ENCODE measurements at places on chromosomes 3 and 15.

GRCh38 chr3:16869261-16870005 is 15.3 kb upstream of the PLCL2 start:
- no peak for DNase-seq

- DNase-seq: no peak
These were observed 113.7 kb downstream of the TJP1 start for GRCh38 chr15:29708519-29708918.

DNA sequence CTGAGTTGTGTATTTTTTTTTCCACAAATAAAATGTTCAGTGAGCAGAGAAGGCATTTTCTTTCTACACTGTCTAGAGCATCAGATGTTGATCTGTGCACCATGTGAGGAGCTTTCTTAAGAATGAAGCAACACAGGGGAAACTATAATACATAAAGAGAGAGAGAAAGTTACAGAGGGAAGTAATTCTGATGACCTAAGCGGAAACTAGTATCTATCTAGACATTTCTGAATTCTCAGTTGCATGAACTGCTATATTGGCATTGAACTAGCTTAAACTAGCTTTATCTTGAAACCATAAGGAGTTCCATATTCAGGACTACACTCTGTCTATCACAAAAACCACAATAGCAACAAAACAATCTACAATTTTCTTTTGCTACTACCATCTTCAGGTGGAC is 822.4 kb downstream of the VGLL3 start:
- no peak for DNase-seq

- DNase-seq: no peak
These were observed 6.0 kb downstream of the SKIL start for GRCh38 chr3:170363471-170363994.

- DNase-seq: no peak
These were observed 1.7 kb upstream of the SLC25A38 start for GRCh38 chr3:39381432-39381831.

DNA sequence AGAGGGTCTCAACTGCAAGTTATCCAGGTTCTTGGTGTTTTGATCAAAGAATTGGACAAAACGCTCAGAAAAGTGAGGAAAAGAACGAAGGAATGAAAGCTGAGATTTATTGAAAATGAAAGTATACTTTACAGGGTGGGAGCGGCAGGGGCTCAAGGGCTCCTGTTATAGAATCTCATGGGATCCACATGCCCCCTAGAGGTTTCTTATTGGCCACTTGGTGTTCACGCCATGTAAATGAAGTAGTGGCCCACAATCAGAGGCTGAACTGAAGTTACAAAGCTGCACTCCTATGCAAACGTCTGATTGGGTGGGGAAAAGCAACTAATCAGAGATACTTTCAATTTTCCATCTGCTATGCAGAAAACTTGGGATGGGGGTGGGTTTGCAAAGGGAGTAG is 216.7 kb downstream of the PTPRG start:
- DNase-seq: no peak

DNA sequence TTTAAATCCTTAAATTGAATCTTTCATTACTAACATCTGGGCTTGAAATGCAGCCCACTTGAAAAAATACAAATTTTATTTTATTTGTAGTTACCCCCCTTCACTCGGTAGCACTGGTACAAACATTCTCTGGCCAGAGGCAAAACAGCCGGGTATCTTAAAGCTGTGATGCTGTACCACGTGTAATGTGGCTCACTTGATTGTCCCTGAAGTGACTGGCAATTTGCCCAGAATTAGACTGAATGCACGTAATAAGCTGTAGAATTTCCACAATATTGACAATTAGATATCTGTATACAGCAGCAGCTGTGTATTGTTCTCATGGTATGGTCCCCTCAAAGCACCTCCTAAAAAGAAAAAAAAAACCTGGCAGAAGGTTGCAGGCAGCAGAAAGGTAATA is 192.8 kb upstream of the TBC1D5 start:
- no peak for DNase-seq

DNA sequence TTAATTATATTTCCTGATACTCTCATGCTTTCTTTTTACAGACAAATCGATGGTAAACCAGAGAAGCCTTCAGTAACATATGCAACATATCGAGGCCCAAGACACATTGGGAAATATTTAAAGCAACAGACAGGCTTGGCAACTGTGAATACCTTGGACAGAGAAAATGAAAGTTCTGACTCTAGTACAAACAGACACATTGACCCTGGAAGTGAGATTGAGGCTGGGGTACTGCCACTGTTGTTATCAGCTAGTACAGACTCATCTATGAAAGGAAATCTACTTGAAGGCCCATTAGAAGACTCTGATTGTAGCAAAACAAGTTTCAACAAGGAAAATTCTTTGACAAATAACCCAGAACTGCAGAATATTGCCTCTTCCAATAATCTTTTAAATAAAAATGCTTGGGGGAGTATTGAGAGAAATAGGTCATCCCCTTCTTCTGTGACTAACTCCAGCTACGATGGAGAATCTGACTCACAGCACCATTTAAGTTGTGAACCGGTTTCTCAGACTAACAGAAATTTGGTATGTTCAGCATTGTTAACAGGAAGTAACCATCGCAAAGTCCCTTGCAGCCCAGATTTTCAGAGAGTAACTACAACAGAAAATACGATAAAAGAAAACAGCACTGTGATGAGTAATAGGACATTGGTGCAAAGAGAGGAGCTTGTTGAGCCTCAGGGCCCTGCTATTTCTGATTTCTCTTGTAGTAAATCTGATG is 50.2 kb downstream of the CRYBG3 start:
- DNase-seq: peak; percentile 30

DNA sequence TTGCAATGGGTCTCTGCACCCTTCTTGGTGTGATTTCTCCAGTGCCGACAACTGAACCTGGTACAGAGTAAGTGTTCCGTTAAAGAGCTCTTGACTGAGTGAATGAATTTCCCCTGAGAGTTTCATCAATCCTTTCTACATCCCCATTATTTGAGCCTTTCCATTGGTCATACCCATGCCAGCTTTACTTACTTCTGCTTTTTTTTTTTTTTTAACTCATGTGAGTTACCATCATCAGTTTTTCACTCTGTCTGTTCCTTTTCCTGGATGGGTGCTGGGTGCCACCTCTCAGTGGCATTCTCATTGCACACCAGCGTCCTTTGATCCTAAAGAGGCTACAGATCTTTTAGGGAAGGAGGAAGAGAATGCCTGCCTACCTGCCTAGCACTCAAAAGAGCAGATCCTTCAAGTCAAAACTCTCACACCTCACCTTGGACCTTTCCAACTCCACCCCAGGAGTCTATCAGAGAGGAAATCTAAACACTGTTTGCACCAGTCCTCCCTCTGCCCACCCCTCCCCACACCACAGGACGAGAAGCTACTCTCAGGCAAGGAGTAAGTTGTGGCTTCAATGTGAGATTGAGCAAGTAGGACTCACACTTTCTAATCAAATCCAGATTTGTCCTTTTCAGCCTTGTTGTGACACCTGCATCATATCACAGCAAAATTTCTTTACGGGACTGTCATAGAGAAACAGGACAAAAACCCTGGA is 13.1 kb upstream of the USP3 start:
- DNase-seq: no peak
